PC-9 (cell line): ENCODE measurements at places on chromosomes 4 and X. TPM values are rescaled to one million over a fixed set of nuclear protein-coding genes. Genes with fewer than 3 reads are reported as not detected.

DNA sequence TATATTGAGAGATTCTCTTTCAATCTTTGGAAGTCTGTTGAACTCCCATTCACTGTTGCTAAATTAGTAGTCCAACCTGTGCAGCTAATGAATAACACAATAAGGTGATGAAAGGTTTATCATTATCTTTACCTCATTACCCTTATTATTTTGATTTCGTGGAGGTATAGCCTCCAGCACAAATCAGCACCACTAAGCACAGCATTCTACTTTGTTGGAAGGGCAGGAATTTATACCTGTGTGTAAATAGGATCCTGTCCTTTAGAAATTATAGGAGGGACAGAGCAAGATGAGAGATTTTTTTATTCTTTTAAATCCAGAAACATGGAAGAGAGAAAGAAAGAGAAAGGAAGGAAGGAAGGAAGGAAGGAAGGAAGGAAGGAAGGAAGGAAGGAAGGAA, 454.1 kb downstream of the PDGFC start:
- DNase-seq = no peak

DNA sequence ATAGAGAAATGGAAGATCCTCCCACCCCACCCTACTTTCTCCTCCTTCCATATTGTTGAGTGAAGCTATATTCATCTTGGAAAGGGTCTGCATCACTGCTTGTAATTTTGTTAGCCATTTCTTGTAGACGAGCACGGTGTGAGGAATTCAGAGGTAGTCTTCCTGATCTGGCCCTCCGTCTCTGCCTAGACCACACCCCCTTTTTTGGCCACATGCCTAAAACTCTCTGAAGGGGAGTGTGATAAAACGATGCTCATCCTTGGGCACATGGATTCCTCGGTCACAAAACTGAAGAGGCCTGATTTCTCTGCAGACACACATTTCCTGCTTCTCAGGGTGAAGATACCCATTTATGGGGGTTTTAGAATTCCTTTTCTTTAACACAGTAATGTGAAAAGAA, 182.8 kb downstream of the LARP7 start:
- DNase-seq = no peak

IL21 gene
- not detected in 2 replicates for total RNA-seq

GRCh38 chr4:168717847-168718246, 221.0 kb downstream of the PALLD start:
- DNase-seq = no peak

- no peak for DNase-seq
These were observed 125.9 kb upstream of the PJA1 start for GRCh38 chrX:69291116-69291515.

- DNase-seq = no peak
These were observed 45.3 kb upstream of the SHOX start for GRCh38 chrX:585115-585808.

GRCh38 chrX:117641913-117642656, 474.5 kb downstream of the KLHL13 start:
- no peak for DNase-seq

PDLIM3 gene
- 3.3 and 5.6 TPM in 2 replicates for total RNA-seq

GRCh38 chr4:176256921-176257320, 12.1 kb downstream of the ASB5 start:
- DNase-seq = no peak

PDZD4 gene
- total RNA-seq = 0.17 and 0.25 TPM in 2 replicates

NBDY gene
- 76.6 and 99.3 TPM in 2 replicates for total RNA-seq

DNA sequence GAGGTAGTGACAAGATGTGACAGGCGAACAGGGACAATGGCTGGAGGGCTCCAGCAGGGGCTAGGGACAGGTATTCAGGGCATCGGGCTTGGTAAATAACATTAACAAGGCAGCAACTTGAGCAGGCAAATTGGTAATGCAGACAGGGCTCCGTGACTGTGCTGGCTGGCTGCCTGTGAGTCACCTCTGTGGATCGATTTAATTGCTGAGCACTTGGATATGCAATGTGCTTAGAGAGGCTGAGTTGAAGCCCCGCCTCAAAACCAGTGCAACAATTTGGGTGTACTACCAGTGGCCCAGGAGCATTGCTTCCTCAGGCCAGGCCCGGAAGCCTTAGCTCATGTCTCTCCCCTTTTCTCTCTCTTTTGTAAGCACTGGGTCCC, 19.5 kb downstream of the CNGA2 start:
- DNase-seq = peak; percentile 43

TMSB15B gene
- total RNA-seq = not detected in 2 replicates

GRCh38 chr4:181564625-181565024, 678.6 kb upstream of the TENM3 start:
- no peak for DNase-seq

DNA sequence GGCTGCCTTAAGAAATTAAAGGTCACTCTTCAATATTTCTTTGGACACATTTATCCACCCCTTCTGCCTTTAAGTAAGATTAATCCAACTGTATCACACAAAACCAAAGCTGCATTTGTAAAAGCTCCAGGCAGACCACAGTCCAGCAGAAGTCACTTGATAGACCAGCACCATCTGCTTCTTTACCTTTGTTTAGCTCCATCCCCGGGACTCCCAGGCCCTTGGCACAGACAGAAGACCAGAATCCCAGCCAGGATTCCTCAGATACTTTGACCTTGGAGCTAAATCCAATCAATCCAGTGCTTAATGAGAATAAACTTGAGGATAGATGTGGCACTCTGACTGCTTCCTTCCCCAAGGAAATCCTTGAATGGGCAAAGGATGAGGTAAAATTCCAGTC, 333.1 kb upstream of the RASGEF1B start:
- DNase-seq = no peak

DNA sequence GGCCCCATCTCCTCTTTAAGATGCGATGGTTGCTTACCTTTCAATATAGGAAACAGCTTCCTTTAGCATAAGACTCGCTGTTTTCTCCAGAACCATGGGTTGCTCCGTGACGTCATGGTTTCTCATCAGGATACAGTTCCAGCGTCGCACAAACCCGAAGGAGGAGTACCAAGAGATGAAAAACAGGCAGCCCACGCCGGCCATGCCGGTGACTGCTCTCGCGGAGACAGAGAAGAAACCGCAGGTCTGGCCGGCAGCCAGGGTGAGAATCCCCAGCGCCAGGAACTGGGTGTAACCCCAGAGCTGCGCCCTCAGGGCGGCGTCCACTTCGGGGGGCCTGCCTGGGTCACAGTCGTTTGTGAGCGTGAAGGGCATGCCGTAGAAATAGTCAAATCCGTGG, 11.4 kb downstream of the ARSD start:
- no peak for DNase-seq

ARR3 gene
- total RNA-seq = not detected in 2 replicates

HMGB3 gene
- 133 and 149 TPM in 2 replicates for total RNA-seq

DNA sequence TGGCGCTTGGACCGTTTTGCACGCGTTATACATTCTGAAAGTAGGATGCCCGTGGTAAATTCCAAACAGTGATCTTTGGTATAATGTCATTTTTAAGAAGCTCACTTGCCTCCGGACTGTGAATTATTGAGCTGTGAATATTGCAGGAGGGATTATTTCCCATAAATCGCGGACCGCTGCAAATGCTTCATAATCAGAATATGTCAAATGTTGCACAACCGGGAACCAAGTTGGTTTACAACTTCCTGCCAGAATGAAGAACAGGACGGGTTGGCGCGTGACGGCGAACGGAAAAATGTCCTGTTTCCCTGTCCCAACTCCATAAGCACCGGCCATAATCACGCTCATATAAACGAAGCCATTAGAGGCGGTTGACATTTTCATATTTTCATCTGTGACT, 67.6 kb downstream of the SHOX start:
- DNase-seq = no peak

OPN1MW gene
- total RNA-seq = not detected in 2 replicates

DNA sequence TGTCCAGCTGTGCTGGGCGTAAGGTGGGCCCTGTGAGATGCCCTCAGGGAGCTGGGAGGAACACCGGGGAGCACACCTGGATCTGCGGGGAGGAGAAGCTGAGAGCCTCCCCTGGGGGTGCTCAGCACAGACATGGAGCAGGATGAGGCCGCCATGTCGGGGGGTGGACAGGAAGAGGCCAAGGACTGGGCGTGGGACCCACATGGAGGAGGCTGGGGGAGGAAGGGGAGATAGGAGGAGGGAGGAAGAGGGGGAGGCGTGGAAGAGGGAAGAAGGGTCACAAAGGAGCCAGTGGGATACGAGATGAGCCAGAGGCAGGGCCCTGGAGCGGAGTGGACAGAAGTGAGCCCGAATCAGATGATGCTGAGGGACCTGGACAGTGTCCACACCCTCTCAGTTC, 66.3 kb downstream of the ZFYVE28 start:
- DNase-seq = no peak

- no peak for DNase-seq
These were observed 47.5 kb downstream of the PTPN13 start for GRCh38 chr4:86641516-86642090.

DNA sequence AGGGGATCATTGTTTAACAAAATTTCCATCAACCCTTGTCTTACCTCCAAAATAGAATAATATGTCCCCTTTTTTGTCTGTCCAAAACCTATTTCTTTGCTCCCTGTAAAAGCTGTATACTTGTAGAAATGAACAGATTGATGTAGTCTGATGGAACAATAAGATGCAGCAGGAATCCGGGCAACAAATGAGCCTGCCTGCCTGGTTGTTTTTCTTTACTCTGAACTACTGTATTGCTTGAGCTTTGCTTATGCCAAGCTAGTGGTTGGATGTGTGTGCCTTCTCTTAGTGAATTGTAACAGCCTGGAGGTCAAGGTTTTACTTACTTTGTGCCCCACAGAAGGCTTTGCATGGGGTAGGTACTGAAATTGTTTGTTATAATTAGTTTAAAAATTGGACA, 116.2 kb upstream of the TLL1 start:
- no peak for DNase-seq

PSMD10 gene
- total RNA-seq = 106 and 127 TPM in 2 replicates

GRCh38 chrX:33465137-33465536, 253.8 kb upstream of the DMD start:
- DNase-seq = no peak

GRCh38 chr4:88879991-88880390, 177.0 kb downstream of the FAM13A start:
- no peak for DNase-seq

GRCh38 chrX:11321986-11322385, 28.8 kb downstream of the AMELX start:
- no peak for DNase-seq

- no peak for DNase-seq
These were observed 30.8 kb downstream of the DOK7 start for GRCh38 chr4:3493720-3494461.

PNMA5 gene
- not detected in 2 replicates for total RNA-seq

DNA sequence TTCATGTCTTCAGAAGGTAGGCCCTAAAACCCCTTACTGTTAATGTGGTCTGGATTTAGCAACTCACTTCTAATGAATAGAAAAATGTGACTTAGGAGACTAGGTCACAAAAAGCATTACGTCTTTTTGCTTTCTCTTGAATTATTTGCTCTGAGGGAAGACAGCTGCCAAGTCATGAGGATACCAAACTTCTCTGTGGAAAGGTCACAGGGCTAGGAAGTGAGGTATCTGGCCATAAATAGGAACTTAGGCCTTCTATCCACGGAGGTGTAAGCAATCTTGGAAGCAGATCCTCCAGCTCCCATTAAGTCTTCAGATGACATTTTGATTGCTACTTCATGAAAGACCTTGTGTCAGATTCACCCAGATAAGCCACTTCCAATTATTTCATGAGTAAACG, 120.6 kb downstream of the JADE1 start:
- DNase-seq = no peak

DNA sequence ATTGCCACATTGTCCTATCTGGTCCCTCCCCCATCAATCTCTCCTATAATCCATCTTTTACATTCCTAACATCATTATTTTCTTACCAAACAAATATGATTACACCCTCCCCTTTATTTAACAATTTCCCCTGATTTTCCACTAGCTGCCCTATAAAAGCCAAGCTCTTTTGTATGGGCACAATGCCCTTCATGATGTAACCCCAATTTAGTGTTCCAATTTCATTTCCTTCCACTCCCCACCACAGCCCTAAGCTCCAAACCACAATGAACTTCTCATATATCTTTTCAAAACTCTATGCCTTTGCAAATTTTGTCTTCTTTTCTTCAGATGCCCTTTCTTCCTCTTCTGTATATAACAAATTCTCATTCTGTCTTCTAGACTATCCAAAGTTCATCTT, 39.5 kb upstream of the PTPN13 start:
- no peak for DNase-seq

- no peak for DNase-seq
These were observed 162.9 kb downstream of the NSUN7 start for GRCh38 chr4:40912460-40913184.

DNA sequence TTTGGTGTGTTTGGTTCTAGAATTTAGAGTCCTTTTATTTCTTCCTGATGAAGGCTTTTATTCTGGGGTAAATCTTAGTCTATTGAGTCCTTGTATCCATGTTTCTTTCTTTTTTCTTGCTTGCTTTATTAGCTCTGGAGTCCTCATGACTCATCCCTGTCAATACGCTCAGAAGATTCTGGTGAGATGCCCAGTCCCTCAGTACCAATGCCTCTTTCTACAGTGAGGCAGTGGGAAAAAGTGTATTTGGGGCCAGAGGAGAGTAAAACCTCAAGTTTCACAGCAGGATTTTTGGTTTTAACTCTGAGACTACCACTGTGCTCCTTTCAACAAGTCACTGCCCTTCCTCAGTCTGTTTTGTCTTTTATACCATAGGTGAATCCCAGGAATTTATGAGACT, 368.0 kb downstream of the GBA3 start:
- no peak for DNase-seq

HHIP gene
- 0.05 TPM in 1 of 2 replicates, not detected in the other for total RNA-seq

PCDH10 gene
- total RNA-seq = not detected in 2 replicates

DNA sequence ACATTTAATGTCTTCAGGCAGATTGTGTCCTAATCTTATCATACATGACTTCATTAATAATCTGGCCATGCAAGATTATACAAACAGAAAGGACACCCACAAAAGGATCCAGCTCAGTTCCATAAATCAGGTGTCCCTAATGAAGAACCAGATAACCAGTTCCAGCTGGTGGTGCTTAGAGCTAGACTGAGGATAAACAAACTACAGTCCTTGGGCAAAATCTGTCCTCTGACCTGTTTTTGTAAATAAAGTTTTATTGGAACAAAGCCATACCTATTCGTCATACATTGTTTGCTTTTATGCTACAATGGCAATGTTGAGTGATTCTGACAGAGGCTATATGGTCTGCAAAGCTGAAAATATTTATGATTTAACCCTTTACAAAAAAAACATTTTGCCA, 199.5 kb downstream of the MID1IP1 start:
- no peak for DNase-seq
